ENCODE measurements at places on chromosomes 7 and 10.

GRCh38 chr7:157399086-157399687 is 62.4 kb downstream of the DNAJB6 start:
- DNase-seq: no peak

- DNase-seq: no peak
Observed at GRCh38 chr7:92645114-92646061, 55.2 kb upstream of the FAM133B start.

- no peak for DNase-seq
Observed at GRCh38 chr7:518630-519483, 789 bp downstream of the PDGFA start.

GRCh38 chr7:23700046-23700445 is 10.0 kb upstream of the STK31 start:
- DNase-seq: no peak

DNA sequence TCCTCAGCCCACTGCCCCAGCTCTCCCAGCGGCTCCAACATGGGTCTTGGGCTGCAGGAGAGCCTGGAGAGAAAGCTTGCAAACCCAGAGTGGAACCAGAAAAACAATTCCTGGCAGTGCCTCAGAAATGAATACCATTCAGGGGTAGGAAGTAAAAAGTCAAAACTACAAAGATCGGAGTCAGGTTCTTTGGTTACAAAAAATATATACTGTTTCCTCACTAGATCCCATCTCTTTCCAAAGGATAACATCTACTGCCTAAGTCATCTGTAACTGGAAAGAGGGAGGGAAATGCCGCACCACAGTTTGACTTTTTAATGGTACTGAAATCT is 14.9 kb downstream of the CREB3L2 start:
- DNase-seq: no peak

GRCh38 chr7:70997261-70997660 is 134.7 kb upstream of the GALNT17 start:
- DNase-seq: no peak

GRCh38 chr10:94397549-94398370 is 4.6 kb upstream of the TBC1D12 start:
- DNase-seq: no peak

DNA sequence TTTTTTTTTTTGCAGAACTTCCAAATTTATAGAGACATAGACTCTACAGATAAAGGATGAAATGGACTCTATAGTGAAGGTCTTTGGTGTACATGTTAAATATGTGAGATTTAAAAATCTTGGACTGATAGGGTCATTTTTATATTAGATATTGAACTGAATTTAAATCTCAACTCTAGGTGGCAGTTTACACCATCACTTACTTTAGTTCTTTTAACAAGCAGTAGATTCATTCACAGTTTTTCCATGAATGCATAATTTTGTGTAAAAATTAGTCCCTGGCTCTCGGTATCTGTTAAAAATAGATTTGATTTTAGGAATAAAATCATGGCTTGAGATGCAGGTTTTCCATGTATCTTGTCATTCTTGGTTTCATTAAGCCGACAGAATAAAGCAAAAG is 31.1 kb upstream of the SNX13 start:
- DNase-seq: no peak

DNA sequence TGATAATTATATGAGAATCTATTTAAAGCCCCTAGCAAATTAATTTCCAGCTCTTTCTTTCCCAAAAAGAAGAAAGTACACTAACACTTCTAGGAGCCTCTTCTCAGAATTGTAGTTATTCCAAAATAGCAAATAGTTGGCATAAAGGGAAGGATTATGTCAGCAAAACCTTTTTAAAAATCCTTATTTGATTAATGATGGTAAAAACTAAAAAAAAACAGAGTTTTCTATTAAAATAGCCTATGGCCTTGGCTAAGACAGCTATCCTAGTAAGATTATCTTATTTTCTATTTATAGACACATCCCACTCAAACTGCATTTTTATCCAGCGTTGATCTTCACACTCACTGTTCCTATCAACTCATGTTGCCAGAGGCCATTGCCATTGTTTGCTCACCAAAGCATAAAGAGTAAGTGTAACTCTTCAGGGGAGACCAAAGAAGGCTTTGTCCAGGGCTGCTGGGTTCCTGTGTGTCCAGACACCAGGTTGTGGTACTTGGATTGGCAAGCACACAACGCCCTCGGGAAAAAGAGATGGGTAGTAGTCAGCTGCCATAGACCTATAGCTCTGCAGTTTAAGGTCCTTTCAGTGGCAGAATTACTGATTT is 31.5 kb downstream of the ACTA2 start:
- DNase-seq: no peak

DNA sequence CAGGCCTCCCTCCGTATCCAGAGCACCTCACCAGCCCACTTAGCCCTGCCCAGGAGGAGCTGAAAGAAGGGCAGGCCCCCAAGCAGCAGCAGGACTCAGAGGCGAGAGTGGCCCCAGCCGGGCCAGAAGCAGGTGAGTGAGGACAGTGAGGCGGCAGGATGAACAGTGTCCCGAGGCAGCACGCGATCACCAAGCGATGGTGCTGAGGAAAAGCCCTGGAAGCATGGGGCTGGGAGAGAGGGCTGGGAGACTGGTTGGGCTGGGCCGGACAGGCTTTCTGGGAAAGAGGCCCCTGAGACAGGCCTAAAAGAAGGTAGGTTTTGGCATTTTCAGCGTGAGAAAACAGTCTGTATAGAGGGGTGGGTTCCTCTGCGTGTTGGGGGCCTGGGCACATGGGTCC is 16.4 kb downstream of the ZNF783 start:
- DNase-seq: no peak

- DNase-seq: no peak
Observed at GRCh38 chr7:51318001-51318400, 1.4 kb upstream of the COBL start.

- DNase-seq: no peak
Observed at GRCh38 chr10:46285966-46286620, 704 bp upstream of the ANTXRL start.

- no peak for DNase-seq
Observed at GRCh38 chr7:135825406-135825805, 76.8 kb upstream of the FAM180A start.

GRCh38 chr10:129033340-129033739 is 433.7 kb upstream of the MGMT start:
- DNase-seq: no peak

GRCh38 chr10:30488316-30488715 is 54.3 kb downstream of the MAP3K8 start:
- DNase-seq: no peak

DNA sequence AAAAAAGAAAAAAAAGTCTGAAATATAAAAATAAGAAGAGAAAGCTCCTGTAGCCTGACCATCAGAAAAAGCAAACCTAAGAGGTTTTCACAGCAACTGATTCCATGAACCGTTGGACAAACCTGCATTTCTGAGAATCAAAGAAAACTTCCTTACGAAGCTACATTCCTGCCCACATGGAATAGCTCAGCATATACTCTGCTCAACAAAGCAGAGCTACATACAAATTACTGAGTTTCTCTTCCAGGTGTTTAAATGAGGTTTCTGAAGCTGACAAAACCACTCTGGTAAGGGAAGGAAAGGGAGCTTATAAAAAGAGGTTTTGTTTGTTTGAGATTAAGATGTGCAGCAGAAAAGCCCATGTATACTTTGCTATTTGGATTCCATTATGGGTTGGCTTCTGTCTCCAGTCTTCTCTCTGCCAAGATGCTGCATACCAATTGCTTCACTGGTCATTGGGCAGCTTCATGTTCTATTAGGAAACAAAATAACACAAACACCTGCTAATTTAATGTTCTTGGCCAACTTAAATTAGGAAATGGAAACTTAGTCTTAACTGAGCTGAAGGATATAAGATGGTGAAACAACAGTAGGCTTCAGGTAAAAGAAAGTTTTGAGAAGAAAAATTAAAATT is 314.1 kb downstream of the LRRTM3 start:
- no peak for DNase-seq

DNA sequence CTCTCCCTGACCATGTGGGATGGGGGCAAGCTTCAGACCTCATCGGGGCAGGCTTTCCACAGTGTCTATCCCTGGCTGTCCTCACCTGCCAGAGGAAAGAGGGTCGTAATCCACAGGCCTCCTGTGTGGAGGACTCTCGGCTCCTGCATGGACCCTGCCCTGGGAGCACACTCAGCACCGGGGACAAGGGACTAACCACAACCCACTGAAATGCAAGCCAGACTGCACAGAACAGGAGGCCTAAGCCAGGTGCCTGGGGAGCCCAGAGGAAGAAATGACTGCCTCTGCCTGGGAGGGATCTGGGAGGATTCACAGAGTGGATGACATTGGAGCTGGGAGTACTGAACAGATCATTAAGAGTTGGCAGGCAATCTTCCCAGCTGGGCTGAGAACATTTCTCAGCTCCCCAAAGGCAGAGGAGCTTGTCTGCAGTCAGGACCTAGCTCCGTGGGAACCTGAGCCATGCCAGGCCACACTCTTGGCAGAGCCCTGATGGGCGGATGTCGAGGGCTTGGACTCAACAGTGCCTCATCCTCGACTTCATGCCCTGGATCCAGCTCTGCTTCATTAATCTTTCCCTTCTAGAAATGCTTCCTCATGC is 213.4 kb downstream of the USP6NL start:
- no peak for DNase-seq
